ENCODE measurements at places on chromosomes 12 and 14.

DNA sequence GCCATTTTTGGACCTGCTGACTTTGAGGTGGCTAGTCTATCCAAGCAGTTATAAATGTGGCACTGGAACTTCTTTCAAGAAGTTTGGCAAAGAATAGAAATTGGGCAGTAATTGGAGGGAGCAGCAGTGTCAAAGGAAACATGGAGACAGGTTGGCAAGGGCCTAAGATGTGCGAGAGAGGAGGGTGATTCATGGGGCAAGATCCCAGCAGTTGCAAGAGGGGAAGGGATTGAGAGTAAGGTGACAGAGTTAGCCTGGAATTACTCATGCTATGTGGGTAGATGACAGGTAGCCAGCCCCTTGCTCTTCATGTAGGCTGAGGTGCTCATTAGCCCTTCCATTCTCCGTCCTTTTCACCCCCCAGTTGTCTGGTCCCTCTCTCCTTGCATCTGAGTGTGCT lies 42.2 kb downstream of the FBXL14 start:
- no peak for DNase-seq

- no peak for DNase-seq
Measured at GRCh38 chr12:98612696-98613334, 19.3 kb downstream of the SLC25A3 start.

DNA sequence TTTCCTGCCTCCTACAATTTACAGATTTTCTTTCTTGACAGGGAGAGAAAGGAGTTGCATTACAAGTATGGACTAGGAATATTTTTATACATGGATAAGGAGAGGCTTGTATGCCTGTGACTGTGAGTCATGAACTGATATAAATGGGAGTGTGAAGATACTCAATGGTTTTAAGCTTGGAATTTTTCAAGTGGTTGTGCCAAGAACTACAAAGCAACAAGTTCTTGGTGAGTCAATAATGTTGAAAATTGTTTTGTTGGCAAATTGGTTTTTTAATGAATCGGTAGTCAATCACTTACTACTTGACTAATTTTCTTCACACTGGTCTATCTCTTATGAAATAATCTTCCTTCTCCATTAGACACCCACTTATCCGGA lies 58.9 kb upstream of the HMGA2 start:
- no peak for DNase-seq

GRCh38 chr12:130195776-130196175 lies 33.5 kb downstream of the FZD10 start:
- no peak for DNase-seq
